RWPE1 (cell line): ENCODE measurements at places on chromosomes 4 and X.
A peak's percentile ranks its signal among the peaks of the same experiment; 100 is the strongest.

GRCh38 chr4:87908336-87908735 lies 67.2 kb upstream of the SPP1 start:
- no peak for DNase-seq

DNA sequence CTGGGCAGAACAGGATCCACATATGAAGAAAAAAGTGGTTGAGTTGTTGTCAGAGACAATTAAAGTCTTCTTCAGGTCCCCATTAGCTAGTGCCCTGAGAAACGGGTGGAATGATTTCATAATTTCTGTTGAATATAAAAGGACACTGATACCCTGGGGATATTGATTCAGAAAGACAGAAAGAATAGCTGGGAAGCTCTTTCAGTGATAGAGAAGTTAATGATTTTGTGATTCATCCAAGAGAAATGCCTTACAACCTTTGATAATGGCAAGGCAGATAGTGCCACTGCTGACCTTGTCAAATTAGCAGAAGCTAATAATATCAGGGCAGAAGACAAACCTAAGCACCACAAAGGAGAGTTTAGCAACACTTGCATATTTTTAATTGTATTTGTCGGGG lies 37.9 kb downstream of the UNC5C start:
- peak; percentile 47 for DNase-seq

- no peak for DNase-seq
Observed at GRCh38 chr4:97912156-97912555, 231.1 kb downstream of the STPG2 start.

- DNase-seq, result no peak
Observed at GRCh38 chr4:101171747-101172146, 175.6 kb downstream of the PPP3CA start.

DNA sequence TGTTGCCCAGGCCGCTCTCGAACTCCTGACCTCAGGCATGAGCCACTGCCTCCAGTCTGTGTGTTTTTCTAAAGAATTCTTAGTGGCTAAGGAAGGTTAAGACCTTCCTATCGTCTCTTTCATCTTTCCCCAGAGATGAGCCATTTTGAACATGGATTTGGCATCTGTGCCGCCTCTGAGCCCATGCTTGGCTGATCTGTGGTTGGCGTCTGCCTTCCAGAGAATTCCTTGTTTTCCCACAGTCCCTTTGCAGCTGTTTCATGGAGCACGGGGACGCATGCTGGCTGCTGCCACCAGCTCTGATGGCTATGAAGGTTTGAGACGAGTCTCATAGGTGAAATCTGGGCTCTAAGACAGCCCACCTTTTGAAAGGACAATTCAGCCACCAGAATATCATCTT lies 60.4 kb downstream of the SHROOM2 start:
- DNase-seq, result no peak

GRCh38 chr4:73098713-73099112 lies 29.2 kb upstream of the COX18 start:
- DNase-seq, result no peak

DNA sequence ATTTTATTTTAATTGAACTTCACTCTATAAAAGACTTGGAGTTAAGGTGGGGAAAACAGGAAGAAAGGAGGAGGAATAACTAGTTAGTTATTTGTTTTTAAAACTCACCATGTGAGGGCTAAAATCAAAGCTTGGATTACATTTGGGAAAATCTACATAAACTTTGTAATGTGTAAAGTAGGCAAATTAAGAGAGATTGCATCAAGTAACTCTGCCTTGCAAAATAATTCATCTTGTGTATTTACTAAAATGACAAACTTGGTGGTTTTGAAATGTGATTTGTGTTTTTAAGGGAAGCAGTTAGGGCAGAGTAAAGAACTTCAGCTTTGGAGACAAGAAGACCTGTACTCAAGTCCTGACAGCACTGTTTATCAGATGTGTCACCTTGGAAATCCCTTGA lies 43.3 kb upstream of the RASSF6 start:
- DNase-seq, result no peak

DNA sequence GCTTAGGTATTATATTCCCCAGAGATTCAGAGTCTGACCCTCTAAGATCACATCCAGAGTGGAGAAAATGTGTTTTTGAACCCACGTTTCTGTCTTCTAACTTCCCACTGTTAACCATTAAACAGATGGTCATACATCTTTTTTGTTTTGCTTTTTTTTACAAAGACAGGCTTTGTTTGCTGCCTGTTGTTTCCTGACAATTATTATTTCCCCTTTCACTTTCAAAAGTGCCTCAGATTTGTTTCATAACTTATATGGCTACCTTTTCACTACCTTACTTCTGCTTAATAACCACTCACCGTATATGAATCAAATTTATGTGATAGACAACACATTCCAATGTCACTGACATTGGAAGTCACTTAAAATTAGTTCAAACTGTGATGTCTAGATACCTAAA lies 142.2 kb downstream of the HS3ST1 start:
- no peak for DNase-seq

DNA sequence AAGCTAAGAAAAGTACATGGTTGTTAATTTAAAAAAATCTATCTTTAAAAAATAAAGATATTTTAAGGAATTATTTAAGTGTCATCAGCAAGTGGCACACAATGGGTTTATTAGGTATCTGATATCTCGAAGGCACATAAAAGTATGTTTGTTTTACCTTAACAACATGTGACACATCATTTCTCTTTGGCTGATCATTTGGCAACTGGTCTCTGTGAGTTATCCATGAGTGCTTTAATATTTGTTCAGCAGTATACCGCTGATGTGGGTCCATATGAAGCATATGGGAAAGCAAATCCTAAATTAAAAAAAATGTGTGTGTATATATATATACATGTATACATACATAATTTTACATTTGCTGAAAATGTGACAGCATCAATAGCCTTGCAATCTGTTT lies 123.2 kb downstream of the RPS6KA6 start:
- no peak for DNase-seq

- peak; percentile 6 for DNase-seq
Observed at GRCh38 chr4:130424211-130424610, 1328.3 kb downstream of the C4orf33 start.

- DNase-seq, result peak; percentile 14
Observed at GRCh38 chr4:85756938-85757337, 282.0 kb downstream of the ARHGAP24 start.
